ENCODE measurements at places on chromosomes 6 and 20. TPM values are rescaled to one million over a fixed set of nuclear protein-coding genes. Genes with fewer than 3 reads are reported as not detected.

DNA sequence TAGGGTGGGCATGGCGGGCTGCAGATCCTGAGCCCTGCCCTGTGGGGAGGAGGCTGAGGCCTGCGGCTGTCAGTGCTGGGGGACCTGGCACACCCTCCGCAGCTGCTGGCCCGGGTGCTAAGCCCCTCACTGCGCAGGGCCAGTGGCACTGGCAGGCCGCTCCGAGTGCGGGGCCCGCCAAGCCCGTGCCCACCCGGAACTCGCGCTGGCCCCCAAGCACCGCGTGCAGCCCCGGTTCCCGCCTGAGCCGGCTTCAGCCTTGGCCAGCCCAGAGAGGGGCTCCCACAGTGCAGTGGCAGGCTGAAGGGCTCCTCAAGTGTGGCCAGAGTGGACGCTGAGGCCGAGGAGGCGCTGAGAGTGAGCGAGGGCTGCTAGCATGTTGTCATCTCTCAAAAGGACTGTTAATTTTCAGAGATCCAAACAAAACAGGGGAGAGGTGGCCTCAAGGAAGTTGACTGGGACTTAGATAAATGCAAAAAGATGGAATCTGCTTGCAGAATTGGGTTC lies 74.5 kb upstream of the RBM24 start:
- DNase-seq: no peak

DNA sequence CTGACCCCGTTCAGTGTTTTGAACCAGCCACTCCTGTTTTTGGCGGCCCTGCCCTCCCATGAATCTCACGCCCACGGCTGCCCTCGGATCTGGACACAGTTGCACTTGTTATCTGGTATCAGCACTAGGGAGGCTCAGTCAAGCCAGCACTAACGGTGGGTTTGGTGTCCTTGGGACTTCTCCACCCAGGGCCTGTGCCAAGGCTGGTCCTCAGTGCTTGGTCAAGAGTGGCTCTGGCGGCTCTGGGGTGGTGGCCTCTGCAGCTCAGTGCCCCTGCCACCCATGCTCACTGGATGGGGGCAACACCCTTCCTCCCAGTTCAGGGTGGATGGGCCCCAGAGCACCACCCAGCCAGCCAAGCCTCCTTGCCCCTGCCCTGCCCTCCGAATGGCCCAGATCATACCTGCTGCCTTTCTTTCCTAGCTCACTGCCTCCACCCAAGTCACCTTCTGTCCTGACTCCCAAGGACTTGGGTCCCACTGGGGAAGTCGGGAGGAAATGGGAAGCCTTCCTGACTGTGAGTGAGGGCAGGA lies 54.7 kb downstream of the SSR1 start:
- no peak for DNase-seq

GRCh38 chr6:170063431-170063830 lies 227.4 kb downstream of the DLL1 start:
- no peak for DNase-seq

DNA sequence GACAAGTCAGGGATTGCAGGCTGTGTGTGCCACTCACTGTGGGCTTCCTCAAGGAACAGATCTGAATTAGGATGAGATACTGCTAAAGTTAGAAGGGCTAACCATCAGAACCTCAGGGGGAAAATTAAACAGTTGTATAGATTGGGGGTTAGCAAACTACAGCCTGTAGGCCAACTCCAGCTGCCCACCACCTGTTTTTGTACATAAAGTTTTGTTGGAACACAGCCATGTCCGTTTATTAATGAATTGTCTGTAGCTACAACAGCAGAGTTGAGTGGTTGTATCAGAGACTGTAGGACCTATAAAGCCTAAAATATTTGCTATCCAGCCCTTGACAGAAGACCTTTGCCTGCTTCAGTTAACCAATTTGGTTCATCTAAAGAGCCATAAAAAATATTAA lies 127.2 kb upstream of the ECI2 start:
- DNase-seq: no peak

DNA sequence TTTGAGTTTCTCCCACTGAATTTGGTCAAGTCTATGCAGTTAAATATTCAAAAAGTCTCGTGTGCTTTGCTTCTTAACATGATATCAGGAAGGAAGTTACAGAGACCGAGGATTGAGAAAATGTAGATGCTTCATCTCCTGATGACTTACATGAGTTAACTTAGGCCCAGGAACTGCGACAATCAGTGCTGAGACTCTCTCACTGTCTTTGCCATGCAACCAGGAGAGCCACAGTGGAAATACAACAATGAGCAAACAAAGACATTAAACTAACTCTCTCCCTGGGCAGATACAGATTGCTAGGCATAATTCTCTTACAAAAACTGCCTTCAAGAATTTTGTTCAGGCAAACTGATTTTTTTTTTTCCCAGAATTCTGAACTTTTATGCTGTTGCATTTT lies 440.6 kb upstream of the EPHA7 start:
- DNase-seq: no peak

- no peak for DNase-seq
These were observed 12.5 kb upstream of the R3HDML start for GRCh38 chr20:44324343-44324742.

DNA sequence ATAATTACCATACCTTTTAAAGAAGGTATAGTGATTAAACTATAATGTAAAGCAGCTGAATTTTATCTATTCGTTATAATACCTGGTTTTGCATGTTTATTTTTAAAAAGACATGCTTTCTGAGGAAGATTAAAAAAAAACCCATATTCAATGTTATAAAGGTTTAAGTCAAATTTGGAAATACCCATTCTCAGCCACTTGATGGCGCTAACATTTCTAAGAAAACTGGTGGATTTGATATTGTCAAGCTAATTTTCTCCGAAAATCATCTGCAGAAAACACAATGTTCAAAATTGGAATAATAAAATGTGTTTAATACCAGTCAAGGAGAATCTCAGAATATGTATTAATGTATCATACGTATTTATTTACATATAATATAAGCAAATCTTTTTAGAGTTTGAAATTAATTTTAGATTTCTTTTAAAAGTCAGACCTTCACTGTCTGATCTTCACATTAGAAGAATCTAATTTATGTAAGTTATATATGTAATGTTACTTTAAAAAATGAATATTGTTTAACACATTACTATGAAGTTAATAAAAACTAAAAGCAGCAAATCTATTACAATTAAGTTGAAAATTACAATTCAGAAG lies 35.0 kb downstream of the SHPRH start:
- peak; percentile 26 for DNase-seq

GRCh38 chr6:30875244-30876038 lies 8.9 kb upstream of the DDR1 start:
- DNase-seq: no peak

- DNase-seq: no peak
These were observed 18.5 kb downstream of the GSTA4 start for GRCh38 chr6:52976591-52977035.

The CYP39A1 gene
- polyA plus RNA-seq: 1.5 TPM

The C2 gene
- polyA plus RNA-seq: 3.5 TPM

The CALHM4 gene
- not detected for polyA plus RNA-seq

The CENPW gene
- polyA plus RNA-seq: 11.0 TPM

All from muscle of back (tissue), 13 donors.